ENCODE measurements at places on chromosomes 6 and 20.

DNA sequence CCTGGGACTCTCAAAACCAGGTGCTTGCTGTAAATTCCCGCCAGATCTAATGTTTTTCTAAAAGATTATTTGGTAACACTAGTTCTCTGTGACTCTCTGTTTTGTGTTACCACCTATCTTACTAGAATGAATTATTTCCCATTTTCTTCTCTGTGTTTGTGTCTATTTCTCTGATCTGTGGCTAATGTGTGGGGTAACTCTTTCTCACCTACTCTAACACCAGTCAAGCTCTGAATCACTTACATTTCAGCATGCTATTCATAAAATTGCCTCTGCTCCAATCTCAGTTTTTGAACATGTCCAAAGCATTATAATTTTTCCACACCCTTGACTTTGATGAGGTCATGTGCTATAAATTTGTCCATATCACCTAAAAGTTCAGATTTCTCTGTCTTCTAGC is 23.2 kb upstream of the COL19A1 start:
- DNase-seq = no peak

DNA sequence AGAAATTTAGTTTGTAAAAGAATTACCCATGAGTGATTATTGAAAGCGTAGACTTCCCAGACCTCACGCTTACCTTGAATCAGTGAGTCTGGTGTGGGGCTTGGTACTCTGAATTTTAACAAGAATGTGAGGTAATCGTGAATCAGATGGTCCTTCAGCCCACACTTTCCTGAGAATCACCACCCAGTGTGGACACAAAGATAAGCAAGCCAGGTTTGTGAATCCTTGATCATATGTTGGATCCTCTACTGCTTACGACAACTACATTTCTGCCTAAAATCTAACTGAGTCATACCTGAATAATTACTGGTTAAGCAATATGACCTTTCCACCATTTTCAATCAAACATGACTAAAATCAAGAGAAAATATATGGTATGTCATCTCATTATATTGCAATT is 589.3 kb downstream of the TFAP2A start:
- DNase-seq = no peak

DNA sequence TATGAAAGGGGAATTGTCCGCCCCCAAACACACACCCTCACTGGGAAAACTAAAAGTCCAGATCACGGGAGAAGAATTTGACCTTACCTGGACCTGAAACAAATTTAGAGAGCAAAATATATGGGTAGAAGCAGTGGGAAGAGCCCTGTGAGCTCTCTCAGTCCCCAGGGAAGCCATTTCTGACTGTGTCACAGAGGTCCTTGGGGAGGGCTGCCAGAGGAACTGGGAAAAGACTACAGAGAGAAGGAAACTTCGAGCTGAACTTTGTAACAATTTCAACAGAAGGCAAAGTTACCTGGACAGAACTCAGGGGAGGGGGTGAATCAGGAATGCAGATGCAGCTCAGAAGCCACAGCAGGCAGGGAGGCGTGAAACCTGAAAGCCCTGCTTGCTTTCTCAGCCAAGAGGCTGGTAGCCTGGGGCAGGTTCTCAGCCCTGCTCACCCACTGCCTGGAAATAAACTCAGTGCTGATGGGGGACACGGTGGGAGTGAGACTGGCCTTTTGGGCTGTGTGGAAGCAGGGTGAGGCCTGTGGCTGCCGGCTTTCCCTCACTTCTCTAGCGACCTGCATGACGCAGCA is 163.8 kb downstream of the TMEM200A start:
- no peak for DNase-seq

- no peak for DNase-seq
These were observed 91.3 kb upstream of the PRDM1 start for GRCh38 chr6:105994591-105995390.

DNA sequence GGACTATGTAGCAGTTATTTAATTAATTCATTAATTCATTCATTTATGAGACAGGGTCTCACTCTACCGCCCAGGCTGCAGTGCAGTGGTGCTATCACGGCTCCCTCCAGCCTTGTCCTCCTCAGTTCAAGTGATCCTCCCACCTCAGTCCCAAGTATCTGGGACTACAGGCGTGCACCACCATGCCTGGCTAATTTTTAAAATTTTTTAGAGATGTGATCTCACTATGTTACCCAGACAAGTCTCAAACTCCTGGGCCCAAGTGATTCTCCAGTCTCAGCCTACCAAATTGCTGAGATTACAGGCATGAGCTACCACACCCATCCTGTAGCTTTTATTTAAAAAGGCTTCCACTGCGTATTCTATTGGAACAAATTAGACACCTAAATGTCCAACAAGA is 23.4 kb downstream of the SRPK1 start:
- no peak for DNase-seq

DNA sequence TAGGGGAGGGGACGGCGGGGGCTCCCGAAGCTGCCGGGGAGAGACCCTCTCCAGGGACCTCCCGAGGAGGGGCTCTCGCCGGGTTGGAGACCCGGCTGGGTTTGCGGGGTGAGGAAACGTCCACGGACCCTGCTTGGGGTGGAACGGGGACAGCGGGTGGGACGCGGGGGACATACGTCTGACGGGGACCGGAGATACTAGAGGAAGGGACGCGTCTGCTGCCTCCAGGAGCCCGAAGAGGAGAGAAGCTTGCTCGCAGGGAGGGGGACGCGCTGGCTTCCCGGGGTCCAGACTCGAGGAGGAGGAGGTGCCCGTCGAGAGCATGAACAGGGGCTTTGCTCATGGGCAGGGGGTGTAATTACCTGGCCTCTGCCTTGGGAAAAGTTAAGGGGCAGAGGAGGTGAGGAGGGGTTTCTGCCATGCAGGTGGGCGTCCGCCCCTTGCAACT is 593 bp downstream of the DNMT3B start:
- no peak for DNase-seq

DNA sequence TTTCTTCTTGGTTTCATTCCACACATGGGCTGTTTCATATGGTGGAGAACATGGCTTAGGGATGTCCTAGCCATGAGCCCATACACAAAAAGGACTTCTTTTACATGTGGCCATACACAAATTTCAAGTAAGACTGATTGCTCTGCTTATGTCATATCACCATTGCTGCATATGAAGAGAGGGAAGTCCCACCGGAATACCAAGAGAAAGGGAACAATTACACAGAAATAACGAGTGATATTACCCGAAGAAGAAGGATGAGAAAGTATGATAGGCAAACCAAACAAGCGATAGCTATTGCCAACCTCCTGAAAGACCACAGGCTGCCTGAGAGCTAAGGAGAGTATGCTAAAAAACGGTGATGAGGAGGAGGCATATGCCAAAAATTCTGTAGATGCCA is 70.5 kb upstream of the TNFRSF21 start:
- DNase-seq = no peak

- DNase-seq = no peak
These were observed 339.0 kb downstream of the TPBG start for GRCh38 chr6:82702574-82702973.

DNA sequence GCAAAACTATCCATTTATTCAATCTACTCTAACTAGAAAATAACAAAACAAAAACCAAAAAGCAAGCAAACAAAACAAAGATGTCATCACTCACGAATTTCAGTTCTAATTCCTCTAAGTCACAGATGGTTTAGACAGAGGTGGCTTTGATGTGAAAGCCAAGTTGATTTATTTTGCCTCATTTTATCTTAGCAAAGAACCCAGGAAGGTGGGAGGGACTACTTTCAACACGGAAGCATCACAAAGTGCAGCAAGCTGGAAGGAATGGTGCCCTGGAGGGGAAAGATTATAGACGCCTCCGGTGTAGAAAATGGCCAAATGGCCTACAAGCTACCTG is 88.4 kb downstream of the LAMP5 start:
- DNase-seq = no peak

DNA sequence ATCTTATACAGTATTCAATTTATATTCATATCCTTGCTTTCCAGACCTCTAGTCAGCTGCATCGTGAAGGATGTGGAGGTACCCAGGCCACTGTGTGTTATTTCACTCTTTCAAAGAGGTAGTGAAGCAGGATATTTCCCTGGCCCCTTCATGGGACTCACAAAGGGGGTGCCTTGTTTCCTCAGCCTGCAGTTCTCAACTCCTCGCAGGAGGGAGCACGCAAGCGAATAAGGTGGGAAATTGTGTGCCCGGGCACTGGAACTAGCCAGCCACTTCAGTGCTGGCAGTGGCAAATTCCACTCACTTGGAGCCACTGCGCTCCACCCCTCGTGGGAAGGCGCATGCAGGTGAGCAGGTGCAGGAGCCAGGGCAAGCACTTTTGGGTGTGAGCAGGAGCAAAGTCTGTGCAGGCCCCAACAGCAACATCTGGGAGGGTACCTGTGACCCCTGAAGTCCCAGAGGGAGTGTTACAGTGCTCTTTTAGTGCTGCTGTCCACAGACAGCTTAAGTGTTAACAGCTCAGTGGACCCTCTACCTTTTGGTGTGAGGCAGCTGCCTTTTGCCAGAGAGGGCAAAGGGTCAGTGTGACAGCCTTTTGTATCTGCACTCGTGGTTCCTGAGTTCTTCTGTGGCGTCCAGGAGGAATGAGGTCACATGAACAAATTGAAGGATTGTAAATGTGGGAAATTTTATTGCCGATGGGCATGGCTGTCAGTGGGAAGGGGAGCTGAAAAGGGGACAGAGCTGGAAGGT is 49.4 kb upstream of the FAM135A start:
- DNase-seq = no peak

- no peak for DNase-seq
These were observed 29.2 kb downstream of the ERMARD start for GRCh38 chr6:169780571-169781091.

DNA sequence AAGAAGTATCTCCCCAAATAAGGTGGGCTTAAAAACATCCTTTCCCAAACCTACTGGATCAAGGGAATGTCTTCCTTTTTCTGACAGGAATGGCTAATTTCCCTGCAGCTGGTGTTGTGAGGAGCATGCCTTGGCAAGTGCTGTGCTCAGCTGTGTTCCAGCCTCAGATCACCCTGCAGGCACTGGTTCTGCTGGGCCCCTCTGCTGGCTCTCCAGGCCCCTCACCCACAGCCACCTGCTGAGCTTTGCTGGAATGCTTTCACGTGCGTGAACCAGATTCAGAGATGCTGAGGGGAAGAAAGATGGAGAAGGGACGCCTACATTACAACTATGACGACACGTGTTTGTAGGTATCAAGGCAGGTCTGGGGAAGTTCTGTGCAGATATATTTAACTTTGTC is 71.3 kb upstream of the FOXC1 start:
- DNase-seq = no peak

GRCh38 chr6:22078802-22079545 is 217.9 kb downstream of the PRL start:
- DNase-seq = no peak

GRCh38 chr20:35288325-35289060 is 3.7 kb downstream of the FAM83C start:
- DNase-seq = no peak

- no peak for DNase-seq
These were observed 33.4 kb downstream of the FOXO3 start for GRCh38 chr6:108594151-108594550.

GRCh38 chr6:166333172-166333995 is 9.0 kb downstream of the SFT2D1 start:
- no peak for DNase-seq

DNA sequence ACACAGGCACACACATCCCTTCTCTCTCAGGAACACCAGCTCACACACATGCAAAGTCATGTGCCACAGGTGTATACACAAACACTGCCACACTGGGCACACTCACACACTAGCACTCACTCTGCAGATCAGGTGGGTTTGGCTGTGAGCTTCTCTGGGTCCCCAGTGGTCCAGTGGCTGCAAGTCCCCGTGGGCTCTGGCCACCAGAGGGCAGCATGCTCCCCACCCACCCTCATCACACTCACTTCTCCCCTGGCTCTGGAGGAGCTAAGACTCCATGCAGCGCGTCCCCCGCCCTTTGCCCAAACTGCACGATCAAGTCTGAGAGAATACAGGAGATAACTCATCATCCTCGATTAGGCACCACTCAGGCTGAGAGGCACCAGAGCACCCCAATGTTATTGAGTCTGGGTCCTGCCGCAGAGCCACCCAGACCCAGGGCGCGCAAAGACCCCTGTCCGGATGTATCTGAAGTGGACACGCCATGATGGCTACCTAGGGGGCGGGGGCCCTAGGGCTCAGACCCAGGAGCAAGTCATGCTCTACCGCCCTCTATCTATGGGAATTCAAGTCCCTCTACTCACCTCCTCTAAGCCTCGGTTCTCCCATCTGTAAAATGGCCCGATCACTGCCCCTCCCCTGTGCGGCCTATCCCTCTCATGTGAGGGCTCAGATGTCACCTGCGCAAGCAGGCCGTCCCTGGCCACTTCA is 90.5 kb downstream of the GRM4 start:
- no peak for DNase-seq

DNA sequence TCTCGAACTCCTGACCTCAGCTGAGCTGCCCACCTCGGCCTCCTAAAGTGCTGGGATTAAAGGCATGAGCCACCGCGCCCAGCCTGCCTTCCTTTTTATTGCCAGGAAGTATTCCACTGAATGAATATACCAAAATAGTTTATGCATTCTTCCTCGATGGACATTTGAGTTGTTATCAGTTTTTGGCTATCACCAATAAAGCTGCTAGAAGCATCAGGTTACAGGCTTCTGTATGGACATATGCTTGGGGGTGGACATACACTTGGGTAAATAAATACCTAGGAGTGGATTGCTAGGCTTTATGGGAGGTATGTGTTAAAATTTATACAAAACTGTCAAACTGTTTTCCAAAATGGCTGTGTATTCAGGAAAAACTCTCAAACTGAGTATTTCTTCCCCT is 10.0 kb upstream of the RPS10 start:
- no peak for DNase-seq

GRCh38 chr20:19457611-19458010 is 245.2 kb downstream of the SLC24A3 start:
- no peak for DNase-seq

GRCh38 chr6:87628881-87629280 is 38.9 kb downstream of the ORC3 start:
- DNase-seq = no peak
